ENCODE measurements at places on chromosomes 12 and 14.
A peak's percentile ranks its signal among the peaks of the same experiment; 100 is the strongest.

- DNase-seq = no peak
Measured at GRCh38 chr12:2618291-2618995, 176.3 kb upstream of the FKBP4 start.

DNA sequence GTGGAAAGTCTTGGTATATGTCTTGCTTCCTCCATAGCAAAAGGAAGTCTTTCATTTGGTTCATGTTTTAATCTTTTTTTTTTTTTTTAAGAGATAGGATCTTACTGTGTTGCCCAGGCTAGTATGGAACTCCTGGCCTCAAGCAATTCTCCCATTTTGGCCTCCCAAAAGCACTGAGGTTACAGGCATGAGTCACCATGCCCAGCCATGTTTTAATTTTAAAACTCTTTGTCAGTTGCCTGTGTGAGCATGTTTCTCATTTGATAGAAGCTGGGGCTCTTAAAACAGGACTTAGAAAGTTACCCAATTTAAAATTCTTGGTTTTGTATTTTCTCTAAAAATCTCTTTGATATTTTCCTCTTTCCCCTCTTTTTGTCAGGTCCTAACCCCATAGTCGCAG lies 45.0 kb upstream of the REP15 start:
- no peak for DNase-seq

- no peak for DNase-seq
Measured at GRCh38 chr14:96626121-96626768, 124.1 kb downstream of the PAPOLA start.

DNA sequence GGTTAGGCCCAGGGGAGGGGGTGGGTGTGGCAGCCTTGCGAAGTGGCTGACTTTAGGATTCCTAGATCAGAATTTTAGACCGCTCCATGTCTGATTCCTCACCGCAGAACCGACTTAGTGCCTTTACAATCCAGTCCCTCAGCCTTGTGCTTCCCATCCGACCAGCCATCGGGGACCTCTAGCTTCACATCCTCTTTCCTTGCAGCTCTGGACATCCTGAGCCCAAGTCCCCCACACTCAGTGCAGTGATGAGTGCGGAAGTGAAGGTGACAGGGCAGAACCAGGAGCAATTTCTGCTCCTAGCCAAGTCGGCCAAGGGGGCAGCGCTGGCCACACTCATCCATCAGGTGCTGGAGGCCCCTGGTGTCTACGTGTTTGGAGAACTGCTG lies 557 bp downstream of the COPS7A start:
- DNase-seq = no peak

- no peak for DNase-seq
Measured at GRCh38 chr12:42819846-42820245, 230.3 kb upstream of the PRICKLE1 start.

GRCh38 chr14:32576088-32576795 lies 247.1 kb downstream of the AKAP6 start:
- DNase-seq = peak; percentile 51

- DNase-seq = no peak
Measured at GRCh38 chr12:88437226-88437625, 143.0 kb downstream of the KITLG start.

- DNase-seq = no peak
Measured at GRCh38 chr12:14655284-14655683, 41.1 kb downstream of the GUCY2C start.

GRCh38 chr12:48075832-48076231 lies 30.0 kb downstream of the SENP1 start:
- no peak for DNase-seq
